Liver (tissue), 10 donors: ENCODE measurements at places on chromosomes 3 and 15. TPM values are rescaled to one million over a fixed set of nuclear protein-coding genes. Genes with fewer than 3 reads are reported as not detected.

GRCh38 chr15:89495638-89496145, 691 bp downstream of the RHCG start:
- DNase-seq: no peak
- peaks cover 2% of the 10 kb centered on the region for H3K4me1 ChIP-seq
- no peak overlapping the region for H3K4me3 ChIP-seq
- no peak overlapping the region for H3K27ac ChIP-seq

- peak; percentile 86 for DNase-seq
- H3K4me3 ChIP-seq: peak within 1 kb of the TSS; percentile 63
- H3K27ac ChIP-seq: peak within 1 kb of the TSS; percentile 91
- H3K36me3 ChIP-seq: no peaks in the 10 kb centered on the region
- no peaks in the 10 kb centered on the region for H3K27me3 ChIP-seq
Observed at GRCh38 chr3:38453075-38453912, at the start of gene ACVR2B. Gene ACVR2B (plus strand): TSS chr3:38453890. CDS start chr3:38454323, 433 bp downstream.

DNA sequence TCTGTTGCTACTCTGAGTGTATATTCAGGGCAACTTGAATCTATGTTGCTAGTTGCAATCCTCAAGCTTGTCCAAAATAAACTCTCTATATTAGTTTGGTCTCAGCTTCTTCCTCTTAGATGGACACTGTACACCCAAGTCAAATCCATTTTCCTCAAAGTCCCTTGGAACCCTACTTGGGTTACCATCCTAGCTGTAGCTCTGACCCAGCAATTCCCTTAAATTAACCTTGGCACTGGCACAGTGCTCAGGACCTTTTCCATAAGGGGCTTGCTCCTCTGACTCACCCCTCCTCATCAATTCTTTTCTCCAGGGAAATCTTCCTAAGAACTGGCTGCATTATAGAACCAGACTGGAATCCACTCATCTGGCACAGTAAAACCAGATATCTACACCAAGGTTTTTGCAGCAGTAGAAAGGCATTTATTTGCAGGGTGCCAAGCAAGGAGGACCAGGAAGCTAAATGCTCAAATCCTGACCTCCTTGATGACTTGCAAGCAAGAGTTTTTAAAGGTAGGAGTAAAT, 44.9 kb upstream of the B3GALNT1 start:
- no peak for DNase-seq
- H3K27ac ChIP-seq: no peak overlapping the region
- H3K4me1 ChIP-seq: no peaks in the 10 kb centered on the region
- H3K4me3 ChIP-seq: no peak overlapping the region

GRCh38 chr3:4753073-4753691, 226.1 kb upstream of the BHLHE40 start:
- DNase-seq: no peak
- no peaks in the 10 kb centered on the region for H3K36me3 ChIP-seq
- peaks cover 33% of the 10 kb centered on the region for H3K4me1 ChIP-seq
- no peak overlapping the region for H3K4me3 ChIP-seq

DNA sequence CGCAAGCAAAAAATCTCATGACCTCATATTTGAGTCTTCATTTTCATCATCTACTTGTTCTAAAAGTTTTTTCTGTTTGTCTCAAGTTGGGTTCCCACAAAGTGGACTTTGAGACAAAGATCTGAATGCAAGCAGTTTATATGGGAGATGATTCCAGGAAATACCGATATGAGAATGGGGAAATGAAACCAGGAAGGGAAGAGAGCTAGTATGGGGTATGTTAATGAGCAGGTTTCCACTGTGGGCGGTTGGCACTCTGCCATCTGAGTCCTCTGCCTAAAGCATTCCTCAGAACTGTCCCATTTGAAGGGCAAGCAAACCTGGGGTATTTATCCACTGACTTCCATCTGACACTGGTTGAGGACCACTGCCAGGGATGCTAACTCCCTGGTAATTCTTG, 8.8 kb downstream of the ADPRH start:
- H3K4me3 ChIP-seq: no peak overlapping the region
- no peak for DNase-seq
- no peaks in the 10 kb centered on the region for H3K4me1 ChIP-seq

- no peak for DNase-seq
- no peak overlapping the region for H3K4me3 ChIP-seq
- no peaks in the 10 kb centered on the region for H3K27me3 ChIP-seq
- H3K27ac ChIP-seq: no peak overlapping the region
- H3K4me1 ChIP-seq: no peaks in the 10 kb centered on the region
- H3K36me3 ChIP-seq: no peaks in the 10 kb centered on the region
Observed at GRCh38 chr3:157572559-157573270, 69.5 kb upstream of the VEPH1 start.

- H3K36me3 ChIP-seq: peaks cover 6% of the 10 kb centered on the region
- no peaks in the 10 kb centered on the region for H3K27me3 ChIP-seq
- no peak for DNase-seq
- H3K4me3 ChIP-seq: no peak overlapping the region
Observed at GRCh38 chr15:34078900-34079299, 22.8 kb downstream of the EMC7 start.

- peaks cover 85% of the 10 kb centered on the region for H3K36me3 ChIP-seq
- H3K27ac ChIP-seq: no peak overlapping the region
- no peak overlapping the region for H3K4me3 ChIP-seq
Observed at GRCh38 chr3:52259448-52259847, 13.9 kb downstream of the PPM1M start.

DNA sequence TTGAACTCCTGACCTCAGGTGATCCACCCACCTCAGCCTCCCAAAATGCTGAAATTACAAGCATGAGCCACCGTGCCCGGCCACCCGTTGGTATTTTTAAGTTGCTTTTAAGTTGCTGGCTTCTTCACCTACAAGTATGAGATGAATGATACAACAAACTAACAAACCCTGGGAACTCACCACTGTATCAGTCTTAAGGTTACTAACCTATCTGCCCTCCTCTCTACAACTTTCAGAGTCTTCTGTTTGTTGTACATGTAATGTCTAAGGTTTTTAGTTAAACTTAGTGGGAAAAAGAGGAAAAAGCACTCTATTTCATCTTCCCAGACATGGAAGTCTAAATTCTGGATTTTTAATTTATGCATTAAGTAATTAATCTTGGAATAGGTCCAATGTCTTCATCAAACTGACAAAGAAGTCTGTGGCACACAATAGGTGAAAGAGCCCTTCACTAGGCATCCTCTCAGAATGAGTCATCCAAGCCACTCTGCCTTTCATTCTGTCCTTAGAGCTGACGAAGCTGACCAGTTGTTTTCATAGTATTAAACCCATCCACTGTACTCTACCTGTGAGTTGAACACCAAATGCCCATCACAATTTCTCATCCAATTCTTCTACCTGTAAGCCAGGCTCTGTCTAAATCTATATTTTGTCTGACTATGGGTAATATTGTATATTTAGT, 936.1 kb downstream of the TUSC7 start:
- H3K27ac ChIP-seq: no peak overlapping the region
- no peaks in the 10 kb centered on the region for H3K27me3 ChIP-seq
- H3K4me3 ChIP-seq: no peak overlapping the region
- H3K4me1 ChIP-seq: no peaks in the 10 kb centered on the region

GRCh38 chr15:62498278-62498677, 333.2 kb upstream of the C2CD4B start:
- no peak overlapping the region for H3K4me3 ChIP-seq
- no peaks in the 10 kb centered on the region for H3K4me1 ChIP-seq
- H3K27me3 ChIP-seq: no peaks in the 10 kb centered on the region

DNA sequence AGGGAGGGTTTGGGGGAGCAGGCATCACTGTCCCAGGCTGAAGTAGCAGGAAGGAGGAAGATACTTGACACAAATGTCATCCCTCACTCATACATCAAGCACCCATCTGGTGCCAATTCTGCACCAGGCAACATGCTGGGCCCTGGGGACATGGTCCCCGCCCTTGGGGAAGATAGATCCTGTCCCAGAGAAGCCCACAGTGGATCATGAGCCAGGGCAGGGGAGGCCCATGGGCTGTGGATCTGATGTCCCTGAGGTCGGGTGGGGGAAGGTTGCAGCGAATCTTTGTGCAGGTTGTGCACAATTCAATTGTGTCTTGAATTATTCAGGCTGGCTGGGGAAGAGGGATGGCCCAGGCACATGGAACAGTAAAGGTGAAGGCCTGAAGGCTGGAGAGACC, 6.4 kb upstream of the CCDC33 start:
- no peak overlapping the region for H3K4me3 ChIP-seq
- no peaks in the 10 kb centered on the region for H3K36me3 ChIP-seq
- no peak overlapping the region for H3K27ac ChIP-seq
- H3K4me1 ChIP-seq: no peaks in the 10 kb centered on the region

- peak overlapping the region; percentile 49 for H3K27ac ChIP-seq
- H3K4me1 ChIP-seq: no peaks in the 10 kb centered on the region
- no peak overlapping the region for H3K4me3 ChIP-seq
- H3K36me3 ChIP-seq: no peaks in the 10 kb centered on the region
- no peaks in the 10 kb centered on the region for H3K27me3 ChIP-seq
- no peak for DNase-seq
Observed at GRCh38 chr3:16056217-16056616, 118.3 kb upstream of the GALNT15 start.

The PLSCR2 gene
- not detected for total RNA-seq

The ATP13A5 gene
- total RNA-seq: not detected

The KIF15 gene
- total RNA-seq: 15.9 TPM

The GABRR3 gene
- not detected for total RNA-seq

The GOLGA8H gene
- total RNA-seq: not detected

The SLC6A11 gene
- total RNA-seq: under 0.01 TPM

The SPRED1 gene
- total RNA-seq: 6.7 TPM

The PRR23B gene
- total RNA-seq: not detected

The GUCA1C gene
- total RNA-seq: not detected
